ENCODE measurements at places on chromosomes 12 and 14. TPM values are rescaled to one million over a fixed set of nuclear protein-coding genes. Genes with fewer than 3 reads are reported as not detected.

DNA sequence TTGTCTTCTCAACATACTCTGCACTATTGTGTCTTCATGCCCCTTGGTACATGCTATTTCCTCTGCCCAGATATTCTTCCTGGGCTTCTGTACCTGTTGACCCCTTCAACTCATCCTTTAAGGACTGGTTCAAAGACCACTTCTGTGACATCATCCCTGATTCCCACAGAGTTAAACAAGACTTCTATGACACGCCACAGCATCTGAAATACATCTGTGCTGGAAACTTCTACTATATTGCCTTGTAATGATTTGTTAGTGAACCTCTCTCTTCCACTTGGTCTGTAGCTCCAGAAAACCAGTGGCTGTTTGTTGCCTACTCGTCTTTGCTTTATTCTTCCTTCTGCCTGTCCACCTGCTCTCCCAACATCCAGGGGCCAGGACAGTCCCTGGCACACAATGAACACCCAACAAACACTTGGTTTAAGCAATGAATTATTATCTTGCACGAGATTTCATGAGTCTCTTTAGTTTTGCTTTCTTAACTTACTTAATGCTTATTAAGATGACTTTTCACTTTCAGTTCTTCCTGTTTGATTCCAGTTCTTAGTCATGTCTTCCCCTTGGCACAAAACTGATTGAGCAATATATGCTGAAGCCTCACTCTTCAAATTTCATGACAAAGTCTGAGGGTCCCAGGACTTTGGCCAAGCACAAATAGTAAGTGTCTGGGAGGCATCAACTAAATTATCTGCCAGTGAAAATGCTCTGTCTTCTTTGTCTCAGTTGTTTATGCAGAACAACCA lies 485.9 kb downstream of the APAF1 start:
- no peaks in the 10 kb centered on the region for H3K4me1 ChIP-seq
- no peaks in the 10 kb centered on the region for H3K36me3 ChIP-seq
- H3K27me3 ChIP-seq = no peaks in the 10 kb centered on the region
- H3K4me3 ChIP-seq = peak overlapping the region; percentile 45

DNA sequence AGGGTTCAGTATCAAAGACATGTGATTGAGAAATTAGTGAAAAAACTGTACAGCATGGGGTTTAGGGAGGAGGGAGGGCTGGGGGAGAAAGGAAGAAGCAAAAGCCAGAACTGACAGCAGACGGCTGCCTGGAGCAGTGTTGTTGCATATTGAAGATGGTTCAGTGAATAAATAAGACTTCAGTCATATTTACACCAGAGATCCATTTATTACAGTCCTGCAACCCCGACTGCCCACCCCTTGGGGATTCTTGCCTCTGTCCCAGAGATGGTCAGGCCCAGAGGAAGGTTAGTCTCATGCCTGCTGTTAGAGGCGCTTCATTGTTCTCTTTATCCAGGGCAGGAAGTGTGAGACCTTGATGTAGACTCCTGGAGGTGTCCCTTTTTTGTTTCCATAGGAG lies 3.2 kb downstream of the GZMH start:
- H3K27me3 ChIP-seq = peaks cover 11% of the 10 kb centered on the region
- H3K36me3 ChIP-seq = no peaks in the 10 kb centered on the region
- no peak overlapping the region for H3K4me3 ChIP-seq

- H3K27ac ChIP-seq = peak overlapping the region; percentile 82
- H3K4me3 ChIP-seq = no peak overlapping the region
- H3K36me3 ChIP-seq = peaks cover 77% of the 10 kb centered on the region
- no peaks in the 10 kb centered on the region for H3K27me3 ChIP-seq
- DNase-seq = no peak
These were observed 53.5 kb downstream of the DGLUCY start for GRCh38 chr14:91167380-91167770.

DNA sequence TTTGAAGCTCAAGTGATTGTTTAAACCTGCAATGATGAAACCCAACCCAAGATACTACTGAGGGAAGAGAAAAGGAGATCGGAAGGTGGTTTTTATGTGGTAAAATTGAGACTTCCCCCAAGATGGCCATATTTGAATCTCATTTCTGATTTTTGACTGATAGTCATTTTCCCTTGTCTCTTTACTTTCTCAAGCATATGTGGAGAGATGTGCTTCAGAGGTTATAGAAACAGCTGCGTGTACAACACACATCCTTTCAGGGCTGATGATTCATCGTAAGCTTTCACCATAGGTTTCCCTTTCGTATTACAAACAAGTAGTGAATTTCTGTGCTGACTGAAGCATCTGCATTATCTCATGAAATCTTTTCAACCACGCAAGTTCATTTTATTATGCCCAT lies 276.2 kb downstream of the EMP1 start:
- no peak overlapping the region for H3K27ac ChIP-seq
- no peak overlapping the region for H3K4me3 ChIP-seq
- DNase-seq = no peak
- no peaks in the 10 kb centered on the region for H3K36me3 ChIP-seq
- H3K27me3 ChIP-seq = peaks cover 52% of the 10 kb centered on the region

DNA sequence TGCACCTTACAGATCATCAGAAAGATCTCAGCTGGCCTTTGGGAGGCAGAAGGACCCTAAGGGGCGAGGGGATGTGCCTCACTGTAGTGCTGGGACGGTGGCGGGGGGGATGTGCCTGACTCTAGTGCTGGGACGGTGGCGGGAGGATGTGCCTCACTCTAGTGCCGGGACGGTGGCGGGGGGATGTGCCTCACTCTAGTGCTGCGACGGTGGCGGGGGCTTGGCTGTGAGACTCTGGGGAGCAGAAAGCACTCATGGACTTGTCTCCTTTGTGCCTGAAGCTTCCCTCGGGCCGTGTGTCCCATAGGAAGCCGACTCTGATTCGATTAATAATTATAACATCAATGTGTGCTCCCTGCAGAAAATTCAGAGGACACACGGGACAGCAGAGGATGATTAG lies 126.6 kb downstream of the ZNF664 start:
- no peak overlapping the region for H3K27ac ChIP-seq
- no peak for DNase-seq
- no peaks in the 10 kb centered on the region for H3K4me1 ChIP-seq

DNA sequence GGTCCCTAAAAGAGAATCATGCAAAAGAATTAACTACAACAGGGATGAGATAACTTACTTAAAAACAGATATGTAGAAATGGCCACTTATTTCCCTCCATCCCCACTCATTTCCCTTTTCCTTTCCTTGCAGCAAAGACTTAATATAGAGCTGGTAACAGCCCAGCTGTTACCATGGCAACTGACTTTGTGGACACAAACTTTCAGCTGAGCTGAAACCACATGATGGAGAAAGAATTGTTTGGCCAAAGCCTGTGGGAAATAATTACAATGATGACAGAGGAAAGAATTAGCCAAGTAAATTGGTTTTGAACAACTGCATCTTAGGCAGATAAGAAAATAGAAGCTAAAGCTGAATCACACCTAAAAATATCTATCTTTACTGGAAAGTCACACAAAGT lies 364.9 kb downstream of the GALC start:
- no peak for DNase-seq
- no peaks in the 10 kb centered on the region for H3K36me3 ChIP-seq
- no peaks in the 10 kb centered on the region for H3K27me3 ChIP-seq
- peaks cover 9% of the 10 kb centered on the region for H3K4me1 ChIP-seq

GRCh38 chr14:50340963-50341362 lies 28.8 kb downstream of the DMAC2L start:
- no peak for DNase-seq
- H3K27ac ChIP-seq = no peak overlapping the region
- no peak overlapping the region for H3K4me3 ChIP-seq
- H3K4me1 ChIP-seq = peaks cover 40% of the 10 kb centered on the region
- H3K27me3 ChIP-seq = no peaks in the 10 kb centered on the region
- no peaks in the 10 kb centered on the region for H3K36me3 ChIP-seq

- DNase-seq = no peak
- H3K4me1 ChIP-seq = no peaks in the 10 kb centered on the region
- no peaks in the 10 kb centered on the region for H3K27me3 ChIP-seq
- no peaks in the 10 kb centered on the region for H3K36me3 ChIP-seq
- no peak overlapping the region for H3K4me3 ChIP-seq
These were observed 450.4 kb downstream of the LRFN5 start for GRCh38 chr14:42057111-42057510.

GRCh38 chr14:61420326-61420725 lies 98.9 kb downstream of the PRKCH start:
- H3K4me3 ChIP-seq = no peak overlapping the region
- no peaks in the 10 kb centered on the region for H3K36me3 ChIP-seq
- peak overlapping the region; percentile 86 for H3K27ac ChIP-seq
- no peaks in the 10 kb centered on the region for H3K27me3 ChIP-seq
- H3K4me1 ChIP-seq = peaks cover 45% of the 10 kb centered on the region

DNA sequence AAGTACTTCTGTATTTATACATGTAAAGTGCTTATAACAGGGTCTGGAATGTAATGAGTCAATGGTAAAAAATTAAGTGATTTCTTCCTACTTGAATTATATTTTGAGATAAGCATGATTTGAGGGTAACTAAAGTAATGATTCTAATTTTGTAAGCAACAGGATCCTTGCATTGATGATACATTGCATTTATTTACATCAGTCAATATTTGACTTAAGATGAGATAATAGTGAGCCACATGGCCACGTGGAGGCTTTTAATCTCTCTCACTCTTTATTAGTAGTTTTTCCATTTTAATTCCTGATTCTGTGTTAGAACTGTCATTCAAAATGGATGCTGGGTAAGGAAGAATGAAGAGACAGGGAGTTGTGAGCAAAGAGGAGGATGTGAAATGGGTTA lies 298.1 kb upstream of the PRICKLE1 start:
- no peak overlapping the region for H3K4me3 ChIP-seq
- no peak for DNase-seq
- no peak overlapping the region for H3K27ac ChIP-seq
- H3K4me1 ChIP-seq = no peaks in the 10 kb centered on the region

The TMEM63C gene
- total RNA-seq = 0.63 TPM

The MYF5 gene
- not detected for total RNA-seq

The DNAI7 gene
- 1.1 TPM for total RNA-seq

The ENO2 gene
- 14.8 TPM for total RNA-seq

The CRIP2 gene
- total RNA-seq = 1,068 TPM

The AQP6 gene
- not detected for total RNA-seq

The SYT1 gene
- 0.30 TPM for total RNA-seq

The VWF gene
- total RNA-seq = 250 TPM

The OTX2 gene
- total RNA-seq = not detected

Measured in left ventricle myocardium inferior (tissue), 1 donor.